OCI-M1 (cell line): ENCODE measurements at places on chromosomes 16 and 17.

GRCh38 chr17:38357486-38358123 lies 6.0 kb downstream of the SOCS7 start:
- DNase-seq = no peak

DNA sequence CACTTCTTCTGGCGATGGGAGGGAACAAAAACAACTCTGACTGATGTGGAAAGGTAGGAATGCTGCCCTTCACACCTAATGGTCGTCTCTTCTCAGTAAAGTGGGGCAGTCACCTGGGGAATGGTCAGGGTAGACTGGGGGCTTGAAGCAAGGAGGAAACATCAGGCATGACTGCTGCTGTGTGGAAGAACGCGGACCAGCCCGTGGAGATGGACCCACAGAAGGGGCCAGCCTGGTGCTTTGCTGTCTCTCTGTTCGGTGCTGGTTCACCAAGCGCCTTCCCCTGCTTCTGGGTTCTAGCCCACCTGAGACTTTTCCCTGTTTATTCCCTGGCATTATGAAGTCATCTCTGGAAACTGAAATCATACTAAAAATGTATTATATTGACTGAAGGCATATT lies 96.2 kb upstream of the DNAH17 start:
- no peak for DNase-seq

GRCh38 chr17:21296097-21297025 lies 11.8 kb downstream of the MAP2K3 start:
- peak; percentile 74 for DNase-seq

GRCh38 chr16:781346-782010 lies 6.7 kb downstream of the RPUSD1 start:
- peak; percentile 6 for DNase-seq

GRCh38 chr16:83771306-83771942 lies 36.4 kb upstream of the HSBP1 start:
- no peak for DNase-seq

GRCh38 chr16:4098501-4098900 lies 17.7 kb downstream of the ADCY9 start:
- no peak for DNase-seq

DNA sequence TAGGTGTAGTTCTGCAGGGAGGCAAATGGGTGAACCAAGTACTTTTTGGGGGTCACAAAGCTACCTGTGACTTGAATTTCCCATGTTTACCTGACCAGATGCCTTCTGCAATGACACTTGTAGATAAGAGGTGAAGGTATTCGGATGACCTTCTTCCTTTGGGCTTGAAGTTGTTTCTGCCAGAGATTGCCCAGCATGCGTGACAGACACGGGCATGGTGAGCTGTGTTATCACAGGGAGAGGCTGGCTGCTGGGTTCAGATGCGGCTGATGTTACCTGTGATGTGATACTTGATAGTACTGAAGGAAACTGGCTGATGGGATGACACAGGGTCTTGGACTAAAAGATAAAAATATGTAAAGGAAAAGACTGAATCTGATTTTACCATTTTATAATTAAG lies 14.1 kb downstream of the PKD1L3 start:
- DNase-seq = no peak

- no peak for DNase-seq
Measured at GRCh38 chr17:31696184-31696602, 162.9 kb downstream of the COPRS start.

DNA sequence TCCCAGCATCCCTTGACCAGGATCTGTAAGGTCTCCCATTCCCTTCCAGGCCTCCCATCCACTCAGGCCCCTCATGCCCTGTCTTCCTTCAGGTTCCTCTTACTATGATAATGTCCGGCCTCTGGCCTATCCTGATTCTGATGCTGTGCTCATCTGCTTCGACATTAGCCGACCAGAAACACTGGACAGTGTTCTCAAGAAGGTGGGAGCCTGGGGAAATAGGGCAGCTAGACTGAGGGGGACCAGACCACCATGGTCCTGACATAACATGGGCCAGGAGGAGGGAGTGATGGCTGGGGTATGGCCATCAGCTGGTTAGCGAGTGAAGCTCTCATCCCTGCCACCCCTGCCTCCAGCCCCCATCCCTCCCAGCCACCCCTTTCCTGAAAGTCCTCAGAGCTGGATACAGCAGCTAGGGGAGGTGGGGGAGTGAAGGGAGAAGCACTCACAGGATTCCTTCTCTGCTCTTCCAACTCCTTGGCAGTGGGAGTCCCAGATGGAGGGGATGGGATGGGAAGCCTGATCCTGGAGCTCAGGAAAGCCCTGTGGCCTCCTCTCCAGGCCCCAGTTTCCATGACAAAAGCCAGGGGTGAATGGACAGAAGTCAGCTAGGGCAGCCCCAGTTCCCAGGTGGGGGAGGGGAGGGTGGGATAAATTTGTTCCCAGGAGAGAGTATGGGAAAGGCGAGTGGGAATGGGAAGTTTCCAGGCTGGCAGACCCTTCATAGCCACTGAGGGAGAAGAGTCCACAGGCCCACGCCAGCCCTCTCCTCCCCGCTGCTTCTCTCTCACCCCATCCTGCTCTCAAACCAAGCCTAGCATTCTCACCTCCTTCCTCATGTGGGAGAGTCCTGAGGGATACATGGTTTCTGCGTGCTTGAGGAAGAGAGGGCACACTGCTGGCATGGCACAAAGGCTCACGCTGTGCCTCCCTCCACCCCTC lies 2.3 kb downstream of the RND2 start:
- DNase-seq = no peak

- no peak for DNase-seq
Measured at GRCh38 chr16:87114832-87115231, 202.4 kb downstream of the C16orf95 start.

- DNase-seq = no peak
Measured at GRCh38 chr17:78637643-78638420, 60.6 kb upstream of the DNAH17 start.

- no peak for DNase-seq
Measured at GRCh38 chr17:75604034-75604695, 16.6 kb downstream of the MYO15B start.

GRCh38 chr17:55171634-55172328 lies 93.0 kb upstream of the HLF start:
- no peak for DNase-seq

DNA sequence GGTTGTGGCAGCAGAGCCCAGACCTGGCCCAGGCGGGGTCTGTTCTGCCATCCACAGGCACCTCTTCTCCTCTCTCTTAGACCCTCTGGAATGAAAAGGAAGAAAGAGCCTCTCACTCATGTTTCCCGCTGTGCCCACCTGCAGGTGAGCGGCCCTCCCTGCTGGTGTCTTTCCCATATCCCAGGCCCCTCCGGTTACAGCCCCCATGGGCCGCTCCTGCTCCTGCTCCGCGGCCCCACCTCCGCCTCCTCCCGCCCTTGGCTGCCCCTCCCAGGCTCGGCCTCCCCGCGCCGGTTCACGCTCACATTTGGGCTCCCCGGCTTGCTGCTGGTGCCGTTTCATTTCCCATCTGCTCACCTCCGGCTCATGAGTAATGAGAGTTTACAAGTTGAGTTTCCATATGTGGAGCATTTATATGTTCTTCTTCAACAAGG lies 98.7 kb upstream of the SDK2 start:
- DNase-seq = no peak

GRCh38 chr16:89548344-89549006 lies 12.0 kb upstream of the RPL13 start:
- no peak for DNase-seq

- DNase-seq = peak; percentile 86
Measured at GRCh38 chr17:19978209-19978802, 678 bp upstream of the AKAP10 start.

- peak; percentile 23 for DNase-seq
Measured at GRCh38 chr17:75909812-75910274, 5.2 kb upstream of the MRPL38 start.

GRCh38 chr16:71919035-71919434 lies 23.7 kb downstream of the IST1 start:
- DNase-seq = no peak

- peak; percentile 51 for DNase-seq
Measured at GRCh38 chr17:78974635-78975591, 4.8 kb downstream of the LGALS3BP start.

GRCh38 chr17:73508057-73508930 lies 136.0 kb downstream of the SDK2 start:
- no peak for DNase-seq

DNA sequence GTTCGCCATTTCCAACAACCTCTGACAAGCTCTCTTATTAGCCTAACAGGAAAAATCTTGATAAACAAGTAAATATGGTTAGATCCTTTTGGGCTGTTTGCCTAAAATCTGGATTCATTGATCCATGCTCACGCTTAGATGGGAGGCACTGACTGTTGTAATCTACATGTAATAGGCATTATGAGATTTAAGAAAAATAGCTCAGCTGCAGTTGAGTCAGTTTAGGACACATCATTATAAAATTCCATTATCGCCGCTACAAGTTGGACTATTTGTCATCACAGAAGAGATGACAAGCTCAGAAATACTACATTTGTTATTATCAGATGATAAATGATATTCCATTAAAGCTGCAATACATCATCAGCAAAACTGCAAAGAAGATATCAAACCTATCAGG lies 524.0 kb downstream of the TOX3 start:
- DNase-seq = no peak

DNA sequence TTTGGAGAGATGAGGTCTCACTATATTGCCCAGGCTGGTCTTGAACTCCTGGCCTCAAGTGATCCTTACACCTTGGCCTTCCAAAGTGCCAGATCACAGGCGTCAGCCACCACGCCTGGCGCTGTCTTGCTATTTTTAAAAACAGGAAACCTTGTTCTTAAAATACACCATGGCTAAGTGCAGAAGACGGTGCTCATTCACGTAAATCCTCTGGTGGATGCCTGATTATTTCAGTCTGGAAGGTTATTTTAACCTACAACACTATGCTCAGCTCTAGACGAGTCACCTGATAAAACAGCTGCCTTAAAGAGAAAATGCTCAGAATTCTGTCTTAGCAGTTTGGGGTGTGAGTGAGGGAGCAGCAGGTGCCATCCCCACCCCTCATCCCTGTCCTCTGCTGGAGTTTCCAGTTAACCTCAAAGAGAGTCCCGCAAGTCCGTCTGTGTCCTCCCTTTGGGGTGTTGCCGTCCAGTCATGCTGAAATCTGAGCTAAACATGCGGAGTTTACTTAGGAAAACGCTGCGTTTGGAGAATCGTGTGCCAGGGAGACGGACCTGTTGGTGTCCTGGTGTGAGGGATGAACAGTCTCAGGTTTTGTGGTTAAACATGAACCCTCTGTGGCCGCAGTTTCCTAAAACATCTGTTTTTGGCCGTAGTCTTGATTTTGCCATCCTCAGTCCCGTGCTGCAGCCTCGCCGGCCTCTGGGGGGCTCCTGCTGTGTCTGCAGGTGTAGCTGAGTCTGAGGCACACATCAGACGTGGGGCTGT lies 17.1 kb downstream of the SPG7 start:
- DNase-seq = no peak

DNA sequence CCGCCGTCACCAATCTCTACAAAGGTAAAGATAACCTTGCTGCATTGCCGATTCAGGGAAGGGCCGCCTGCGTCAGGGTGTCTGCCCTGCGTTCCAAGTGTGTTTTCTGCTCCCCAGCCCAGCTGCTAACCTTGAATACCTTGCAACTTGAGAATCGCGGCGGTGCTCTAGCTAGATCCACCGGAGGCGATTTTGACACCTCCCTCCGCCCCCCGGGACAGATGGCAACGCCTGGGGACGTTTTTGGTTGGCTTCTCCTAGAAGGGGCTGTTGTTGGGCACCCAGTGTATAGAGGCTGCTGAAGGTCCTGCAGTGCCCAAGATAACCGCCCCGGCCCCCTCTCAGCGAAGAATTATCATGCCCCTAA lies 1.5 kb downstream of the HAPSTR1 start:
- peak; percentile 49 for DNase-seq

DNA sequence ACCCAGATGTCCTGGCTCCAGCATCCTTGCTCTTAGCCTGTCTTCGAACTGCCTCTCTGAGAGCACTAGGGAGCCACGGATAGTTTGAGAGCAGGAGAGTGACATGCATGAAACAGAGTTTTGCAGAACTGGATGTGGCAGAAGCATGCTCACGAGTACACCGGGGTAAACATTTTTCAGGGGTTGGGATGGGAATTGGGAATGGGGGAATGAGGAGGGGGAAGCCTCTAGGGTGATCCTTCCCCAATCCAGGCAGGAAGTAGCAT lies 34.2 kb upstream of the CIBAR2 start:
- no peak for DNase-seq

GRCh38 chr16:80176114-80176513 lies 364.7 kb upstream of the DYNLRB2 start:
- DNase-seq = no peak

- peak; percentile 63 for DNase-seq
Measured at GRCh38 chr16:22031483-22032083, 23.7 kb downstream of the MOSMO start.

GRCh38 chr17:74407384-74407783 lies 24.5 kb upstream of the GPRC5C start:
- DNase-seq = peak; percentile 14

- no peak for DNase-seq
Measured at GRCh38 chr16:13305019-13305755, 403.8 kb downstream of the SHISA9 start.

DNA sequence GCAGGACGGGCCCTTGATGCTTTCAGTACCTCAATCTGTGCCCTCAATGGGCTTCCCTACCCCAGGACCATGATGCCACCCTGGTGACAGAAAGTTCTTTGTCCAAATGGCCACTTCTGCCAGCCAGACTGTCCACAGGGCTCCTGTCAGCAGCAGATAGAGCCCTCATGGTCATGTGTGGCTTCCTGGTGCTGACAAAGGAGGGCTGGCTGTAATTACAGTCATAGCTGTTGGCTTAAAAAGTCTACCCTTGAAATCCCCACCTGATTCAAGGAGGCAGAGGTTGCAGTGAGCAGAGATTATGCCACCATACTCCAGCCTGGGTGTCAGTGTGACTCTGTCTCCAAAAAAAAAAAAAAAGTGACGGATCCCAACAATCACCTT lies 3.3 kb downstream of the TRPV2 start:
- no peak for DNase-seq

DNA sequence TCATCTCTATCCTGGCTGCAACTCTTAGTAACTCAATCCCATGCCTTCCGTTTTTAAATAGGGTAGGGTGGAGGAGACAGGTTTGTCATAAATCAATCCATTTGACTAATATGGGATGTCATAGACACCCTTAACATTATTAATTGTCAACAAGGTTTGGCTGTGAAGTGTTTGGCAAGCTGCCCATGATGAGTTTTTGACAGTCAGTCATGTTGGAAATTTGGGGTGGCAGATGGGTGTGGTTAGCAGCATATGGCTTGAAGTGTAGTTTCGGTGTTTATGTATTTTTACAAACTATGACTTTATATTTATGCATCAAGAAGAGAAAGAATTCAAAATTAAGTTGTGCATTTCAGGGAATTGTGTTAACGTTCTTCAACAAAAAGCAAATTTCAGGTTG lies 221.8 kb upstream of the CDH5 start:
- DNase-seq = no peak

GRCh38 chr16:4089251-4089810 lies 26.9 kb downstream of the ADCY9 start:
- no peak for DNase-seq

- no peak for DNase-seq
Measured at GRCh38 chr16:27118526-27118925, 51.8 kb downstream of the C16orf82 start.

DNA sequence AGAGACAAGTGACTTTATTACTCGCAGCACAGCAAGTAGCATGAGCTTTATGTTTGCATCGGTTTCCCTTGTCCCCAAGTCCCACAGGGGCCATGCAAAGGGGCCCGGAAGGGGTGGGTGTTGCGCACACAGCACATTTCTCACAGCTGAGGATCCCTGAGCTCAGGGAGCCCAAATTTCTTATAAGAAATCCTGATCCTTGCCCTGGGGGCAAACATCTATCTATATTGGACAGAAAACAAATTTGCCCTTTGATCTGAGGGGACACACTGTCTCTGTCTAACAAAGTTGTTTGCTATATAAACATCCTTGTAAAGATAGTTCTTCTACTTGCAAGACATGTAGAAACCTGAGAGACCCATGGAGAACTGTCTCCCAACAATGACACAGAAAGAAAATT lies 35.7 kb upstream of the MEAK7 start:
- DNase-seq = no peak
